ENCODE measurements at places on chromosomes 2 and 18. TPM values are rescaled to one million over a fixed set of nuclear protein-coding genes. Genes with fewer than 3 reads are reported as not detected.

DNA sequence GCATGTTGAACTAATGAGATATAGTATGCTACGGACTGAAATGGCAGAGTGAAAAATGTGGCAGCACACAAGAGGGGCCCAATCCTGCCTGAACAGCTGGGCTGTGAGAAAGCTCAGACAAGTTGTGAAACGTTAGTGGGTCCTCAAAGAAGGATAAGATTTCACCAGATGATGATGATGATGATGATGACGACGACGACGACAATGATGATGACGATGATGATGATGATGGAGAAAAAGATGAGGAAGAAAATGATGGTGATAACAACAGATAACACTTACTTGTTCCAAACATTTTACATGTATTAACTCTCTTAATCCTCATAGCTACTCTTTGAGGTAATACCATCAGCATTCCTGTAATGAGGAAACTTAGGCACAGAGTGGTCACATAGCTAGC, 94.2 kb downstream of the WDPCP start:
- no peak for DNase-seq

- DNase-seq, result no peak
Observed at GRCh38 chr2:237074211-237074993, 11.3 kb upstream of the COPS8 start.

DNA sequence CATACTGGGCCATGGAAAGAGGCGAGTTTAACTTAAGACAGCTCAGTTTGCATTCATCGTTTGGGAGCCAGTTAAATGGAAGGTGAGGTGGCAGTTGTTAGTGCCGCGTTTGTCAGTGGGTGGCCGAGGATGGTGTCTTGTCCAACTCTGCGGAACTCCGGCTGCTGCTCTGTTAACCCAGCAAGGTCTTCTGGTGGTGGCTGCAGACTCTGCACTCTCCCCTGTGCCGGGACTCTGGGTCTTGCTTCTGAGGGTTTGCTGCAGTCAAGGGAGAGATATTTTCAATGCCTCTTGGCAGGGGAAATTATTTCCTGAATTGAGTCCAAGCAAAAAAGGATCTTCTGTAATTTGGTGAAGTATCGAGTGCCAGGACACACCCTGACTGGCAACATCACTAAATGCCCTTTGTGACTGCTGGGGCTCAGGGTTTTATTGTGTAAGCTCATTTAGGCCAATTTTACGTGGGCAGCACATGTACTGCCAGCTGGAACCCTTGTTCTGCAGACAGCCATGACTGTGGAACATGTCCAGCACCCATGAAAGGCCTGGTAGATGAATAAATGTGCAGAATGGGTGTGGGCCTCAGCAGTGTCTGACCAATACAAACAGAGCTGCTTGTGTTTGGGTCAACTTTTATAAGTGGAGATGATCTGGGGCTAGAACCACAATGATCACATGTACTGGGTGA, 58.1 kb downstream of the IL1R2 start:
- DNase-seq, result peak; percentile 14

- no peak for DNase-seq
Observed at GRCh38 chr2:65112633-65113032, 17.3 kb downstream of the RAB1A start.

DNA sequence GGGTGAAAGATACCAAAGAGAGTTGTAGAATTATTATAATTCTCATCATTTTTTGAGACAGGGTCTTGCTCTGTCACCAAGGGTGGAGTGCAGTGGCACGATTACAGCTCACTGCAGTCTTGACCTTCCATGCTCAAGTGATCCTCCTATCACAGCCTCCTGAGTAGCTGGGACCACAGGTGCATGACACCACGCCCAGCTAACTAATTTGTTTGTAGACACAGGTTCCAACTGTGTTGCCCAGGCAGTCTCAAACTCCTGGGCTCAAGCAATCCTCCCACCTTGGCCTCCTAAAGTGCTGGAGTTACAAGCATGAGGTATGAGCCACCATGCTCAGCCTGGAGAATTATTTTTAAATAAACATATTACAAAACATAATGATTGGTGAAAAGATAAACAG, 92.8 kb upstream of the MSH6 start:
- no peak for DNase-seq

GRCh38 chr18:35616664-35617423, 35.3 kb downstream of the GALNT1 start:
- no peak for DNase-seq

The MATN3 gene
- 1.1 TPM for total RNA-seq

The CD207 gene
- not detected for total RNA-seq

- no peak for DNase-seq
Observed at GRCh38 chr2:198490748-198491147, 686.4 kb downstream of the PLCL1 start.

DNA sequence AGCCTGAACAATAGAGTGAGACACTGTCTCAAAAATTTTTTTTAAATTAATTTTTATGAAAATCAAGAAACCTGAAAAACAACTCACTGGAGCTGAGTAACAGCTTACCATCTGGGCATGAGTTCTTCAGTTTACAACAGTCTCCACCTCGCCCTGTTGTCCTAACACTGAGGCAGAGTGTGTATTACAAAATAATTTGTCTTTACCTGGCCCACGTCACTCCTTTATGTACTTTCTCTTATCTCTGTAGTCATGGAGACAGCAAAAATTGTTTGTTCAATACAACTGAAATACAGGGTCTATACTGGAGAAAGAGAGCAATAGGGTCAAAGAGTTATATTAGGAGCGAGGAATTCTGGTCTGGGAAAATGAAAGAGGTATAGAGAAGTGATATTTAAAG, 48.1 kb downstream of the CYTIP start:
- no peak for DNase-seq

DNA sequence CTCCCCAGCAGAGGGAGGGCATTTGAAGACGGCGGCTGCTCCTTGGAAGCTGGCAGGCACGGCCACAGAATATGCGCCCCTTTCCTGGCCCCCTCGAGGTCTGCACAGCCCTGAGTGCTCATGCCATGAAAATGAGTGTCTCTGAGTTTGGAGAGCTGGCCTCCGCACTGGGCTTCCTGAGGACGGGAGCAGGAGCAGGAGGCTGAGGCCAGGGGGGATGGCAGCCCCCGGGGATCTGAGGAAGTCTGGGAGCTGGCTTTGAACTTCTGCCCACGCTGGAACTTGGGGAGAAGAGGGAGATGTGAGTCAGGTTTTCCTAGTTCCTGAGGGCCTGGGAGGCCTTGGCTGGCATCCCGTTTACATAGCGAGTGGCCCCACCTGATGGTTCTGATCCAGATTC, 47.0 kb downstream of the RRM2 start:
- DNase-seq, result no peak

- no peak for DNase-seq
Observed at GRCh38 chr18:39681061-39681460, 2115.5 kb upstream of the CELF4 start.

The ACYP2 gene
- 13.6 TPM for total RNA-seq

GRCh38 chr2:134406736-134407135, 152.9 kb downstream of the MGAT5 start:
- no peak for DNase-seq

Data from occipital lobe (tissue), 3 donors.